ENCODE measurements at places on chromosomes 11 and 22. TPM values are rescaled to one million over a fixed set of nuclear protein-coding genes. Genes with fewer than 3 reads are reported as not detected.

Gene IGLL1
- not detected for total RNA-seq

Gene CEP126
- 3.2 TPM for total RNA-seq

Gene HOATZ
- total RNA-seq = not detected

Gene LAYN
- total RNA-seq = 2.5 TPM

Gene CCDC73
- total RNA-seq = not detected

Gene CLCF1
- 2.3 TPM for total RNA-seq

Gene POU2AF2
- not detected for total RNA-seq

Gene NLRP14
- 0.53 TPM for total RNA-seq

Gene PLEKHA7
- total RNA-seq = 0.13 TPM

Gene KBTBD3
- total RNA-seq = 5.6 TPM

Gene IL18BP
- 9.4 TPM for total RNA-seq

Gene C11orf52
- total RNA-seq = not detected

Gene SYT8
- total RNA-seq = not detected

Gene MAPK12
- total RNA-seq = 40.8 TPM

Gene KIRREL3
- not detected for total RNA-seq

Gene SORL1
- 0.29 TPM for total RNA-seq

Gene SHISA8
- not detected for total RNA-seq

Gene UBE2L6
- 18.7 TPM for total RNA-seq

Gene CRYBB2
- total RNA-seq = 0.27 TPM

Gene C22orf42
- not detected for total RNA-seq

Gene UPK3A
- total RNA-seq = not detected

Gene MS4A3
- not detected for total RNA-seq

Gene AMPD3
- 1.5 TPM for total RNA-seq

Gene OR4A16
- total RNA-seq = not detected

Gene CWF19L2
- 15.3 TPM for total RNA-seq

Gene MRGPRE
- not detected for total RNA-seq

Gene GRAP2
- total RNA-seq = not detected

Gene FERMT3
- 124 TPM for total RNA-seq

Gene NDUFA6
- 39.6 TPM for total RNA-seq

Gene CCND1
- total RNA-seq = 295 TPM

Gene C11orf91
- total RNA-seq = 0.27 TPM

Gene PARVG
- not detected for total RNA-seq

Gene SPON1
- not detected for total RNA-seq

Gene NRGN
- total RNA-seq = 8.2 TPM

Gene ZNF70
- 6.3 TPM for total RNA-seq

Gene CCDC82
- total RNA-seq = 51.3 TPM

Gene FOLR3
- not detected for total RNA-seq

Gene FGF3
- total RNA-seq = not detected

Gene TPCN2
- total RNA-seq = 11.7 TPM
